ENCODE measurements at places on chromosomes 4 and X.

GRCh38 chr4:160100316-160100715 lies 997.4 kb downstream of the RAPGEF2 start:
- DNase-seq, result no peak

GRCh38 chrX:27706526-27706925 lies 101.3 kb upstream of the MAGEB10 start:
- DNase-seq, result no peak

- no peak for DNase-seq
Observed at GRCh38 chr4:166257276-166257675, 384.2 kb downstream of the TLL1 start.

- DNase-seq, result no peak
Observed at GRCh38 chr4:119783189-119783983, 154.8 kb upstream of the PDE5A start.

DNA sequence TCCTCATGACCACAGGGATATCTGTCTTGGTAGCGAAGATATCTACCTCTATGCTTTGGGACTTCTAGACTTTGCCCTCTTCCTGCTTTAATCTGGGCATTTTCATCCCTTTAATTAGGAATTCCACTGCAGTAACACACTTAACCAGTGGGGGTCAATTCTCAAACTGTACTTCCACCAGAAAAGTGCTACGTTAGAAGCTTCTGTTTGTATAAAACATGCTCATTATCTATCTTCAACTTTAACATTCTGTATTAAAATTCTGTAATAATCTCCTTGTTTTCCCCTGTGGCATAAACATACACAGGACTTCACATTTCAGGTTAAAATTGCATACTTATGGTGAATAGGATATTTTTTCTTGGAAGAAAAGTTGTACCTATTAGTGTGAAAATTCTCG lies 105.6 kb downstream of the AMMECR1 start:
- DNase-seq, result peak; percentile 25

DNA sequence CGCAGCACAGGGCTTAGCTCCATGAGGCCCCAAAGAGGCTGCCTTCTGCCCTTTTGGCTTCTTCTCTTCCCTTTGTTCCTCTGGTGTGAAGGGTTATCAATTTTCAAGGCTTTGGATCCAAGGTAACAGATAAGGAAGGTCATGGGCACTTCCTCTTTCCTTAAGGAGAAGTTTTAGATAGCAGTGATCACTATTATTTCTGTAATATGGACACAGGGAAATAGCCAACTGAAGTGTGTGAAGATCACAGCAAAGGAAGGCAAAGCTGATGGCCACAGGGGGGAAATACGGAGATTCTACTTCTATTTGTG lies 366.8 kb downstream of the UNC5C start:
- DNase-seq, result no peak
